ENCODE measurements at places on chromosomes 2 and 18. TPM values are rescaled to one million over a fixed set of nuclear protein-coding genes. Genes with fewer than 3 reads are reported as not detected.

DNA sequence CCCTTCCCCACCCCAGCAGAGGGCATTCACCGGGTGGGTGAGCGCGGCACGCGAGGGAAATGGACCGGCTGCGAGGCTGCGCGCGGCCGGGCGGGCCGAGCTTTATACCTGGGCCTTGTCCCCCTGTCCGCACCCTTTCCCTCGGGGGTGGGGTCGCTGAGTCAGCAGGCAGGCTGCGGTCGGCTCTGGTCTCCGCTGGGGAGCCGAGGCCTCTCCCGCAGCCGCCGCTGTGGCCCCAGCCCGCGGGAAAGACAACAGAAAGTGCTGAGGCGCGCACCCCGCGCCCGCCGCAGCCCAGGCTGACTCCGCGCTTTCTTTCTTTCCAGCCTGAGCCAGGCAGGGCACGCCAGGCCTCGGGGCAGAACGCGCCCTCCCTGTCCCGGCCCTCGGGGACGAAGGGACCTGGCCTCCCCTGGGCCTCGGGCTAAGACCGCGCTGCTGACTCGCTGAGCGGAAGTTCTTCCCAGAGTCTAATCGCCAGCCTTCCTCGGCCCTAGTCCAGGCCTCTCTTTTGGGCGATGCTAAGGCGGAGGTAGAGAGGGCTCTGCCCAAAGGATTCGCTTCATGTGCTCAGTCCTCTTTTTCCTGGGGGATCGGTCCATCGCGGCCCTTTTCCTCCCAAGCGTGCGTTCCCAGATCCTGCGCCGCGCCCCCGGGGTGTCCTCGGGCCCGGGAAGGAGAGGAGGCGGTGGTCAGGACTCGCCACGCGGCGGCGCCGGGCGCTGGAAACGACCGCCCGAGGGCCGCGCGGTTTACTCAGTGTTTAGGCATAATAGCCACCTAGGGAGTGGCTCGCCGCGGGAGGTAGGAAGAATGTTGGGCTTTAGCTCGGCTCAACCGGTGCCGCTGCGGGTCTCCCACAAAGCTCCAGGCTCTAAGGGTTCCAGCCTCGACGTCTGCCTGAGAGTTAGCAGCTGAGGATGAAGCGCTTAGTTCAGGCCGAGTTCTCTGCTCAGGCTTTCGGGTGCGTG lies at the start of gene CRYBA2:
CRYBA2 (minus strand) TSS at position 78 of the 971 bp plus-strand sequence. CDS start 246 bp downstream, outside the sequence.
- no peak for DNase-seq

RAX gene
- not detected for total RNA-seq

SPATA3 gene
- not detected for total RNA-seq

DNA sequence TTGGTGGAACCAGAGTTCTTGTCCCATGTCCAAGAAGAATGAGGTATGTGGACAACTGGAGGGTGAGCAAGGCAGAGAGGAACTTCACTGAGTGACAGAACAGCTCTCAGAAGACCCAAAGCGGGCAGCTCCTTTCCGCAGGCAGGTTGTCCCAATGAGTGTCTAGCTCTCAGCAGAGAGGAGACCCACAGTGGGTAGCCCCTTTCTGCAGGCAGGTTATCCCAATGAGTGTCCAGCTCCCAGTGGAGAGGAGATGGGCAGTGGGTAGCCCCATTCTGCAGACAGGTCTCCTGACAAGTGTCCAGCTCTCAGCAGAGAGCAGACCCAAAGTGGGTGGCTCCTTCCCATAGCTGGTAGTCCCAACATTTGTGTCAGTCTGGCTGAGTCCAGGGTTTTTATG lies 69.6 kb downstream of the SRBD1 start:
- DNase-seq = no peak

GRCh38 chr2:96146153-96146880 lies 1.1 kb upstream of the DUSP2 start:
- DNase-seq = no peak

- DNase-seq = no peak
Observed at GRCh38 chr2:106841886-106842645, 43.9 kb downstream of the ST6GAL2 start.

DNA sequence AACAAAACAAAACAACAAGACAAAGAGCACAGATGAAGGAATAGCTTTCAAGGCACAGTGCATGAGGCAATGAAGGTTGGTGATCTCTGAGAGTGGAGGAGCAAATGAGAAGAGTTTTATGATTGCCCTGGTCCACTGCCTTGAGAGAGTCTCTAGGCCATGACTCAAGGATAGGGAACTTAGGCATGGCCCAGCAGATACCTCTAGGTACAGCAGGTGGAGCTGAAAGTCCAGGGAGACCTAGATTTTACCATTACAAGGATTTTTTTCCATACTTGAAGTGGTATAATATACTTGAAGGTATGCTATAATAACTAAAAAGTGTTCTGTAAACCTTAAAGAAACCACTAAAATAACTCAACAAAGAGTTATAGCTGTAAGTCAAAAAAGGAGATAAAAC lies 239.5 kb upstream of the KLHL29 start:
- no peak for DNase-seq

GRCh38 chr2:235689427-235689853 lies 195.6 kb downstream of the AGAP1 start:
- DNase-seq = no peak

DNA sequence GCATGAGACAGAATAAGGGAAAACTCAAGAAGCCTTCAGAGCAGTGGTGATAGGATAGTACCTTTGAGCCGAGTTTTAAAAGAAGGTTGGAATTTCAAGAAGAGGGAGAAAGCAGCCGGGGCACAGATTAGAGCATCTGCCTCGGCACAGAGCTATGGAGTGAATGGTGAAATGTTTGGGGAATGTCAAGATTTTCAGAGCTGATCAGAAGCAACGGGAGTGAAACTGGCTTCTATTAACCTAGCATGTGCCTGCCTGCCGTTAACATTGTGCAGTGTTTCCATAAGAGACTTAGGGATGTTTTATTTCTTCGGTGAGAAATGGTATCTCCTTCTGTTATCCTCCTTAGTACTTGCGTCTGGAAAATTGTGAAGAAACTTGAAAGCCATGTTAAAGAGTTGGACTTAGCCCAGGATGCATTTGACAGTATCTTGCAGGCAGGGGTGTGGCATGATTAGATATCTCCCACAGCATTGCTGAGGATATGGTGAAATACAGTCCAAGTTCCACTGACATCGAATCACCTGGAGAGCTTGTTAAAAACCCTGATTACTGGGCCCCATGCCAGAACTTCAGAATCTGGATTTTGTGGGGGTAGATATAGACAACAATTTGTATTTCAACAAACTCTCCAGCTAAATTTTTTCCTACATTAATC lies 96.8 kb upstream of the PPP1CB start:
- no peak for DNase-seq

CERKL gene
- total RNA-seq = not detected

Measured in pulmonary artery endothelial cell (primary cell).